ENCODE measurements at places on chromosomes 2 and 18. TPM values are rescaled to one million over a fixed set of nuclear protein-coding genes. Genes with fewer than 3 reads are reported as not detected.

- DNase-seq = no peak
Measured at GRCh38 chr18:7174344-7175095, 56.4 kb upstream of the LRRC30 start.

GRCh38 chr2:236173729-236174607 lies 5.8 kb upstream of the GBX2 start:
- DNase-seq = no peak

DNA sequence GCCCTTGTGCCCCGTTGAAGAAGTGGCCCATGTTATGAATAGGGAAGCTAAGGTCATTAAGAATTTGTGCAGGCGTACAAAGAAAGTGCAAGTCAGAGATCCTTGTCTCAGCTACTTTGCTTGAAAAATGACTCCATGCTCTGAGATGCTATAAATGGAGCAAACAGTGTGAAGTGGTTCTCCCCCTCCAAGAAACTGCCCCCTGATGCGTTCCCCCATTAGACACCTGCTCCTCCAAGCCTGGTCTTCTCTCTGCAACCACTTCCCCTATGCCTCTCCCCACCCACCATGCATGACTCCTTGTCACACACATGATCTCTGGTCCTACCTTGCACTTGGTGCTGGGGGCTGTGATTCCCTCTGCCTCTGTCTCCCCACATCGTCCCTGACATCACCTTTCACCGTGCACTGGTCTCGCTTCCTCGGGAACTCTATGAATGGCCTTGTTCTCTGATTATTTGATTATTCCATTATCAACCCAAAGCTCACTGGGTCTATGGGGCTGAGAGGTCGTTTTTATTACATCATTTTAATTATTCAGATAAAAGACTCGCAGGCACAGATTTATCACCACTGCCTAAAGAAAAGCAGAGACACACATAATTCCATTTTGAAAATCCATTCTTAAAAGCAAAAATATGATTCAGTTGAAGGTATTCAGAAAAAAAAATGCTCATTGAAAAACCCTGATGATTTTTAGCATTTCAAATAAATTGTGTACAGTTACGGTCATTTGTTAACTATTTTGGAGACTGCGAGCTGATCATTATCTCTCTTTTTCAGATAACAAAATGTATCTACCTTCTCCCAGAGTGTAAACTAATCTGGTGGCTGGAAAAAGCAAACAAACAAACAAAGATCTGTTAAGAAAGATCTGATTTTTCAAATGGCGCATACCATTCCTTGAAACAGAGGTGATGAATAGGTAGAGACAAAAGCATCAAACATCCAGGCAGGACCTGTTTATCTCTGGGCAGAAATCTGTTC lies 294.9 kb downstream of the SOX11 start:
- no peak for DNase-seq

The MRPL53 gene
- 59.1 TPM for polyA plus RNA-seq

The CNGA3 gene
- not detected for polyA plus RNA-seq
